DMS79 treated with DMSO at 0.1 percent for 48 hours (cell line): ENCODE measurements at places on chromosomes 4 and X.

DNA sequence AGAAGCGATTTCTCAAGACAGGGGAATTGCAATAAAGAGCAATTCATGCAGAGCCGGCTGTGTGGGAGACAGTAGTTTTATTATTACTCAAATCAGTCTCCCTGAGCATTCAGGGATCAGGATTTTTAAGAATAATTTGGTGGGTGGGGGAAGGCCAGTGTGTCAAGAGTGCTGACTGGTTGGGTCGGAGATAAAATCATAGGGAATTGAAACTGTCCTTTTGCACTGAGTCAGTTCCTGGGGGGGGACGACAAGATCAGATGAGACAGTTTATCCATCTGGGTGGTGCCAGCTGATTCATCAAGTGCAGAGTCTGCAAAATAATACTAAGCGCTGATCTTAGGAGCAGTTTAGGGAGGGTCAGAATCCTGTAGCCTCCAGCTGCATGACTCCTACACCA, 502.4 kb downstream of the NLGN4X start:
- no peak for DNase-seq

- DNase-seq: no peak
Observed at GRCh38 chr4:126604268-126604867, 1028.4 kb upstream of the INTU start.

DNA sequence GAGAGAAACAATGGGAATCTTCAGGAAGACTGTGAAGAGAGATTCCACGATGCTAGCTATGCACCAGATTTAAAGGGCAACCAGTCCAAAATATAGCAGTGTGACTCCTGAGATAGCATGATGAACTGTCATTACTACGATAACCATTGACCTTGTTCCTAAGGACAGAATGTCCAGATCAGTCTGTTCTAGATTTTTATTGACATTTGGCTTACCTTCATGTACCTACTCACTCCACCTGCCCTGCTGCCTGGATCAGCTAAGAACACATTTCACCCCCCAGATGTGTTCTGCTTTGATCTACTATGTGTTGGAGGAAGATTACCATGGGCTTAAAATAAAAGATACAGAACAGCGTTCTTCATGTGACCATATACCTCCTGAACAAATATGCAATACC, 50.1 kb downstream of the ELF2 start:
- DNase-seq: no peak

DNA sequence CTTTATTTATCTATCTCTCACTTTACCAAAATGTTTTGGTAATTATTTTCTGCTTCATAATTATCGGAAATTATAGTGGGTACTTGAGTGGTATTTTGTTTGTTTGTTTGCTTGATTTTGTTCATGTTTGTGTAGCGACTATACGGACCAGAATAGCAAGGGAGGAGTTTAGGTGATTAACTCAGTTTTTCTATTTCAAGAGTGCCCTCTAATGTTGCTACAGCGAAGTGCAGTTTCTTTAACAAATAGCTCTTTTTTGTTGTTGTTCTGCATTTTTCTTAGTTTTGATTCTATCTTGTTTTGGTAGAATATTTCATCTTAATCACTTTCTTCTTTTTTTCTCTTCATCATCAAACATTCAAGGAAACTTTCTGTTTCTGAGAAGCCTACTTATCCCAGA, 40.8 kb upstream of the QRFPR start:
- no peak for DNase-seq

- no peak for DNase-seq
Observed at GRCh38 chr4:3753726-3754412, 12.3 kb upstream of the ADRA2C start.

GRCh38 chr4:80058740-80059139, 14.3 kb downstream of the ANTXR2 start:
- no peak for DNase-seq

DNA sequence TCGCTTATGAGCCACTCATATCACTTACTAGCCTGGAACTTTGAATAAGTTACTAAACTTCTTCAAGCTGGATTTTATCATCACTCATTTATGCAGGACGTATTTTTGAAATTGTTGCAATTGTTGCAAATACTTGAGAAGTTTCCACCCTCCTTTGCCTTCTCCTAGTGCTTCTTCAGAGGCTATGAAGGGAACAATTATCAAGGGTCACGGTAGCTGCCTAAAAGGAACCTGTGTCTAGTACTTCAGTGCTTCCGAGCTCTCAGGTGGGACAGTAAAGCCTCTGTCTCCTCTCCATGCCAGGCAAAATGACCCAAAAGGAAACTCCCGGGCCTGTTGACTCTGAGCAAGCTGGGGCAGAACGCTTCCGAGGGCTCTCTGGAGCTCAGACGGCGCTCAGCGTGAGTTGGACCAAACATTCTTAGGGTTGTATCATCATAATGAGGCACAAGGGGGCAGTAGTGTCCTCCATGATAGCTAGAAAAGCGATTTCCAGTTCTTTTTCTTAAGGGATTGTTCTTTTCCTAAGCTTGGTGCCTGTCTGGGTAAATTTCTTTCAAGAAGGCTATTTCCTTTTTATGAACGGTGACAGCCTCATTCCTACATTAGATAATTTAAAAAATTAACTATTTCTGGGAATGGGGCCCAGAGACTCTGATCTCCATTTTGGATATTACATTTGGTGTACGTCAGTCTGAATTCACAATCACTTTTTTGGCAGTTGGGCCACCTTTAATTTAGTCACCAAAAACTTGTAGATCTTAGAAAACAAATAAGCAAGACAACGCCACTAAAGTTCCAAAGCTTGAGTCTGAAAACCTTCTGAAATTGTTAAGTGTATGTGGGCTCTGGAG, 73.1 kb downstream of the PACRGL start:
- peak; percentile 31 for DNase-seq

GRCh38 chr4:10760086-10760485, 75.5 kb upstream of the CLNK start:
- DNase-seq: no peak

DNA sequence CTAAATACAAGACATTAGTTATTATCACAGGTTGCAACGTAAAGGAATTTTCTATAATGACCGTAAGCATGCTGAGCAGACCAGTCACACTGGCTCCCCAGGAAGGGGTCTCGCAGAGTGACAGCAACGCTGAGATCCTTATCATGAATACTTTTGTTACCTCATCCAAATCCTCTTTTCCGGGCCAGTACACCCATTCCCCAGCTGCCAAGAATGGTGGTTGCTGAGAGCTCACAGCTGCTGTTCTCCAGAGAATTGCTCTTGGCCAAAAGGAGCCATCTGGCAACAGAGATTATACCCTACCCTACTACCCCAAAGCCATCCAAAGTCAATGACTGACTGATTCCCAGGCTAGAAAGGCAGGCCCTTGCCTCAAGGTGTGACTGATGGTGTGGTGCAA, 91.6 kb downstream of the FUNDC1 start:
- DNase-seq: no peak

DNA sequence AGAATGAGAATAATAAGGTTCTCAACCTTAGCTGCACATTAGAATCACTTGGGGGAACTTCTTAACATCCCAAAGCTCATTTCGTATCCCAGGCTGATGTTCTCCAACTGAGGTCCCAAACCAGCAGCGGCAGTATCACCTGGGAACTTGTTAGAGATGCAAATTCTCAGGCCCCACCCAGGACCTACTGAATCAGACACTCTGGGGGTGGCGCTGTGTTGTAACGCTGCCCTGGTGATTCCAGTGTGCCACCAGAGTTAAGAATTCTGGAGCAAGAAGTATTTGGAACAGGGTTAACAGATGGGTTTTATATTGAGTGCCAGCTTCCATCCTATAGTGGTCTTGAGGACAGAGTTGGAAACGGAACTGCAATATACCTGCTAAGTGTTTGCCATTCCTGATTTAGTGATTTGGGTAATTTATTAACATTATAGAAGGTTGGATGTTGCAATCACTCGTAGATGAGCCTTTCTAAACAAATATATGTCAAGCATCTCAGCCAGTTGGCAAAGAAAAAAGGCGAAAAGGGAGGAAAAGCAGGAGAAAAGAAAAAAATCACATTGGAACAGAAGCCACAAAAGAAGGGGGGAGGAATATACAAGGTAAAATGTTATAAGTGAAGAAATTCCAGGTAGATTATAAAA, 141.0 kb downstream of the ARX start:
- DNase-seq: no peak

- no peak for DNase-seq
Observed at GRCh38 chr4:173891072-173891471, 361.0 kb upstream of the HAND2 start.

- DNase-seq: no peak
Observed at GRCh38 chr4:8579526-8580320, 469 bp upstream of the GPR78 start.

GRCh38 chrX:37083880-37084279, 75.7 kb downstream of the FAM47C start:
- DNase-seq: no peak

DNA sequence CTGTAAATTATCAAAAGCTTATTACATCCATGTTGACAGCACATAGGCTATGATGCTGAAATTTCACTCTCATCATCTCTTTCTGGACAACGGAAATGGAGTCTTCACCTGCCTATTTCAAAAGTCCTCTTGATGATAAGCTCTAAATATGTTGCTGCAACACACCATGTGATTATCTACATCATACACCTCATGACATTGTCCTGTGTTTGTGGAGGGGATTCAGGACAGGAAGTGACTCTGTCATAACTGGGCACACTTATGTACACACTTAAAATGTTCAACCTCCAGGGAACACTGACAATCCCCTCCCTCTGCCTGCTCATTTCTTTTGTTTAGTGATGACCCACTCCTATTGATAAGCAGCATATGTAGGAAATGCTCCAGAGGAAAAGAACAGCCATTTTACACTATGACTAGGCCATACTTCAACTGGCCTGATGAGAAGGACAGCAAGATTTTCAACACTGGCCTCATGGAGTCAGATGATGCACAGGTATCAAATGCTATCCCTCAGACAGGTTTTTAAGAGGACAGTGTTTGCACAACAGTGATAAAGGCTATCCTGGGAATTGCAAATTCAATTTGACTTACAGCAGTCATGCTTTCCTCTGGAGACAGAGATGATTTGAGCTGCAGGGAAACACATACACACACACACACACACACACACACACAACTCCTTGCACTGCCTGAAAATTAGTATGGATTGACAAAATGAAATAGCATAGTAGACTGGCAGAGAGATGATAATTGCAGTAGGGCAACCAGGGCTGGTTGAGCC, 163.3 kb upstream of the RASGEF1B start:
- peak; percentile 50 for DNase-seq

DNA sequence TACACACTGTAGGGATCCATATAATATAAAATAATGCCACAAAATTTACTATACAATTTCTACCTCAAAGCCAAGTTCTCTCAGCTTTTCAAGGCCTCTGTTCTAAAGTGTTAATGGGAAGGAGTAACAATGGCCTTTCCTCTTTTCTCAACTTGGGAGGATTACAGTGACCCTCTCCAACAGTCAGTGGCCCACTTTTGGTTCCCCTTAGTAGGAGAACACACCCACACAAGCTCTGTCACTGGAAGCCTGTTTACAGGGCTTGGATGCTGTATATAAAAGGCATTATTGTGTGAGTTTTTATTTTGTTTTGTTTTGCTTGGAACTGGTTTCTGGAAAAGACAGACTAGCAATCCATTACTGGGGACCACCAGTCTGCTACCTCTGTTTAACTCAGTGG, 1.8 kb downstream of the ARHGEF6 start:
- DNase-seq: no peak

DNA sequence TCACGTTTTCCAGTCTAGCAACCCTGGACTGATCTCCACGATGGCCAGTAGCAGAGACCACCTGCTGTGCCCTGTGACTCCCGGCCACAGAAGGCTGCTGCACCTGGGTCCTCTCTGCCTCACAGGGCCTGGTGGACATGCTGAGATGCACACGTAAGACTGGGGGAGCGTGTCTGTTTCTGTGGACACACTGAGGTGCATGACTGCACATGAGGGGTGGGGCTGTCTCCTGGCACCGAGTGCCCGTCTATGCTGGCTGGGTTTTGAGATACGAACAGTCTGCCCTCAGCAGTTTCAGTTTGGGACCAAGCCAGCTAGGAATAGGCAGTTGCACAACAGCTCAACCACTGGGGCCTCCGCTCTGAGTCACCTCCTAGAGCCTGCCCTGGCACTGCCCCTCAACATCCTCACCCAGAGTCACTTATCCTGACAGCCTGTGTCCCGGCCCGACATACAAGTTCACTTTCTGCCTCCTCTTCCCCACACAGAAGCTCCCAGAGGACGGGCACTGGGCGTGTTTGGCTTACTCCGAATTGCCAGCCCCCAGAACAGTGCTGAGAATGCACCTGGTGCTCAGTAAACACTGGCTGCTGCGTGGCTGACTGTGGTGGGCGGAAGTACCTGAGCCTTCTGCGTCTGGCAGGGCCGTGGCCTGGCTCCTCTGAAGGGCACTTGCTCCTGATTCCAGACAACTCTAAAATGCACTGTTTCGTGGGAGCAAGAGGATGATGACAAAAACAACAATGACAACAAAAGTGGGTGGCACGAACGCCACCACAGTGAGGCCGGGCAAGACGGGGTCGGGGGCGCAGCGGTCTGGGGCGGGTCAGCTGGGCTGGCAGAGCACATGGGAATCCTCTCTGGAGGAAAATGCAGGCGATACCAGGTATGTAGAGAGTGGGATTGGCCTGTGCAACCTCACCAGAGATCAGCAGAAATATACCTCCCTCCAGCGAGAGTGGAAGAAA, 30.9 kb downstream of the RNF212 start:
- DNase-seq: peak; percentile 54

GRCh38 chrX:44828008-44828605, 15.7 kb upstream of the DUSP21 start:
- no peak for DNase-seq

- DNase-seq: no peak
Observed at GRCh38 chr4:114005569-114006442, 26.4 kb upstream of the ARSJ start.

- DNase-seq: no peak
Observed at GRCh38 chrX:123189338-123189737, 5.3 kb downstream of the GRIA3 start.

DNA sequence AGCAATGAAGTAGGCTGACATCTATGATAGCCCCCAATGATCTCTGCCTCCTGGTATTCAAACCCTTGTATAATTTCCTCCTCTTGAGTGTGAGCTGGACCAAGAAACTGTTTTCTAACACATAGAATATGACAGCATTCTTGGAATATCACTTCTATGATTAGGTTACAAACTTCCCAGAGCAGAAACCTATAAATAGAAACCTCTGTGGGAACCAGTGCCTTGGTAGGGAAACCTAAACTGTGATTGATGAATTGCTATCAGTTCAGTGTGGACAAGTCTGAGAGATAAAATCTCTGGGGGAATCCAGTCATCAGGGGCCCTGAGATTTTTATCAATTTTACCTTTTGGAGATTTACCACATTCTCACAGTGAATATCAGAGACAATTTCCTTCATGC, 756.5 kb upstream of the AGA start:
- DNase-seq: no peak

GRCh38 chrX:78658845-78659744, at the start of gene RTL3:
Gene RTL3, minus strand, starts transcription at chrX:78659328. Its CDS starts 908 bp downstream, at chrX:78658420.
- DNase-seq: no peak

DNA sequence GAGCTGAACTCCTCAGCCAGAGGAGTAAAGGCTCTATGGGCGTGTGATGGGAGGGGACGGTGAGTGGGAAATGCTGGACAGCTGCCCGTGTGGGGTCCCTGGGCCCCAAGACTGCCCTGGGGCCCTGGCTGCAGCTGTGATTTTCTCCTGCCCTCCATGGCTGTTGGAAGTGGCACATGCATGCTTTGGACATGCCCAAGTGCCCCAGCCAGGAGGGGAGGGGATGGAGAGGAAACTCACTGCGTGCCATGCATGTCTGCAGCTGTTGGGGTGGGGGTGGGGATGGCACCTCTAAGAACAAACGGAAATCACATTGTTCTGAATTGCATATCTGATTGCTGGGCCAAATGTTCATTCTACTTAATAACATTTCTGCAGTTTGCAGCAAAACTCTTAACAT, 52.4 kb downstream of the MID2 start:
- no peak for DNase-seq
